Effector CD8-positive, alpha-beta T cell (primary cell): ENCODE measurements at places on chromosomes 12 and 14.

DNA sequence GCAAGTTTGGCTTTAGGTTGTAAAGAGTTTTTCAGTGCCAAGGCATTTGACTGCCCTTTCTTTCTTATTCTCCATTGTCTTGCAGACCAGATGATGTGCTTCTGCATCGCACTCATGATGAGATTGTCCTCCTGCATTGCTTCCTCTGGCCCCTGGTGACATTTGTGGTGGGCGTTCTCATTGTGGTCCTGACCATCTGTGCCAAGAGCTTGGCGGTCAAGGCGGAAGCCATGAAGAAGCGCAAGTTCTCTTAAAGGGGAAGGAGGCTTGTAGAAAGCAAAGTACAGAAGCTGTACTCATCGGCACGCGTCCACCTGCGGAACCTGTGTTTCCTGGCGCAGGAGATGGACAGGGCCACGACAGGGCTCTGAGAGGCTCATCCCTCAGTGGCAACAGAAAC, 64.3 kb downstream of the KCNMB4 start:
- DNase-seq = no peak

DNA sequence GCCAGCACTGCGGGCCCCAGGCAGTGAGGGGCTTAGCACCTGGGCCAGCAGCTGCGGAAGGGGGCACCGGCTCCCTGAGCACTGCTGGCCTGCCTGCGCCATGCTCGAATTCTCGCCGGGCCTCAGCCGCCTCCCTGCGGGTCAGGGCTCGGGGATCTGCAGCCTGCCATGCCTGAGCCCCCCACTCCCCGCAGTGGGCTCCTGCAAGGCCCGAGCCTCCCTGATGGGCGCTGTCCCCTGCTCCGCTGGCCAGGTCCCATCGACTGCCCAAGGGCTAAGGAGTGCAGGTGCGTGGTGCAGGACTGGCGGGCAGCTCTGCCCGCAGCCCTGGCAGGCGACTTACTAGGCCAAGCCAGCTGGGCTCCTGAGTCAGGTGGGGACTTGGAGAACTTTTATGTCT, 133.3 kb upstream of the LMNTD1 start:
- no peak for DNase-seq

DNA sequence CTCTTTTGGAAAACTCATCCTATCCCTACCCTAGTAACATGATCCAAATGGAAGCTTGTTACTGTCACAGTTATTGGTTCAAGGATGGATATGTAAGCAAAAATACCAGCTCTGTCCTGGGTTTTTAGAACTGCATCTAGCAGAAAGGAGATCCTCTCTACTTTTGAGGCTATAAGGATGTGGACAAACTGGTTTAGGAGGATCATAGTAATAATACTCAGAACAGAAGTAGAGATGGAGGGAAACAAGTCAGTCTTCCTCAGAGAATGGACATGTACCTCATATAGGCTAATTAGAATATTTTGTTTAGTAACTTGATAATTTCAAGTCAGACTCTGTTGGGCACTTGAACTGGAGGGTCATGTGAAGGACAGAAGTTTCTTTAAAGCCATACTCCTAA, 26.6 kb downstream of the FUT8 start:
- DNase-seq = no peak

DNA sequence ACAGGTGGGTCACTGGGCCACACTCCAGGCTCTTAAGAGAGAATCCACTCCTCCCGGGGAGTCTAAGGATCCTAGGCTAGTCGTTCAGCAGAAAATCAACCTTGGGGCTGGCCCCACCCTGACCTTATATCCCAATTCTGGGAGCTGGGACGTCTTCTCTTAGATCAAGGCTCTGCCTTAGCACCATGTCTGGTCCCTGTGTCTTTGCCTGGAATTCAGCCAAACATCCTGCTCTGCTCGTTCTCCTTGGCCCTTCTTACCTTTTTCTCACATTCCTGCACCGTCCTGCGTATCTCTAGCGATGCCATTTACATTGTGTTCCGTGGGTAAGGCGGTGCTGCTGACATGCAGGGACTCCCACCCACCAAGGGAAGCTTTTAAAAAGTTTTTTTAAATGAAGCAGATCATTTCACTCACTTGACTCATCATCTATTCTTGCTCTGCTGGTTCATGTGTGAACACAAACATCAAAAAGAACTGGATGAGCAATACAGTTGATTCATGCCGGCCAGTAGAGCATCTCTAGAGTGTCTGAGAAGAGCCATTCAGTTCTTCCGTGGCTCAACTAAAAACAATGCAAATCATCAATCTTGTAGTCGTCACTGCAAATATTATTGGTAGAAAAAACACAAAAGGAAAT, 50.2 kb downstream of the KCNK13 start:
- DNase-seq = no peak

DNA sequence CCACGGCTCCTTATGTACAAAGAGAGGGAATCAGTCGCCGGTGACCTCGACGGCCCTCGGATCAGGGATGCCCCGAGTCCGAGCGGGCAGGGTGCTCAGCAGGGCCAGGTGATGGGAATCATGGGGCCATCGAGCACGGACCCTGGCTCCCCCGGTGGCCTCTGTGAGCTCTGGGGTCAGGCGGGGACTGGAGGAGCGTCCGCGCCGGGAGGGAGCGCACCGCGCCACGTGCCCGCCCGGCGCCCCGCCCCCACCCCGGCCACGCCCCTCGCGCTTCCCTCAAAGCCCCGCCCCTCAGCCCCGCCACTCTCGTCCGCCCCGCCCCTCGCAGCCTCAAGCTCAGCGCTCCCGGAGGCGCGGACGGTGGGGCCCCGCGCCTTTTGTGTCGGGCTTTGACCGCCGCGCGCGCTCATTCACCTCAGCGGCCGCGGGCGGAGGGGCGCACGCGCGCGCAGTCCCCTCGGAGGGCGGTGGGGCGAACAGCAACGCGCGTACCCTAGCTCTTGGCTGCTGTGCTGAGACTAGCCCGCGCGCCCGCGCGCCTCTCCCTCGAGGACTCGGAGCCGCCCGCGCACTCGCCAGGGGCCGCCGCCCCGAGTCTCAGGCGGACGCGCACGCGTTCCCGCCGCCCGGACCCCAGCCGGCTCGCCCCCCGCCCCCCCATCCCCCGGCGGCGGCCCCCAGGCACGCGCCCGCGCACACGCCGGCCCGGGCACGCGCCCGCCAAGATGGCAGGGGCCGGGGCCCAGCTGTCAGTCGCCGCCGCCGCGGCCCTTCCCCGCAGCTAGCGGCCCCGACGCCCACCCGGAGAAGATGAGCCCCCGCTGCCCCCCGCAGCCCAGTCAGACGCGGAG, 93.9 kb upstream of the EVL start:
- DNase-seq = peak; percentile 76

DNA sequence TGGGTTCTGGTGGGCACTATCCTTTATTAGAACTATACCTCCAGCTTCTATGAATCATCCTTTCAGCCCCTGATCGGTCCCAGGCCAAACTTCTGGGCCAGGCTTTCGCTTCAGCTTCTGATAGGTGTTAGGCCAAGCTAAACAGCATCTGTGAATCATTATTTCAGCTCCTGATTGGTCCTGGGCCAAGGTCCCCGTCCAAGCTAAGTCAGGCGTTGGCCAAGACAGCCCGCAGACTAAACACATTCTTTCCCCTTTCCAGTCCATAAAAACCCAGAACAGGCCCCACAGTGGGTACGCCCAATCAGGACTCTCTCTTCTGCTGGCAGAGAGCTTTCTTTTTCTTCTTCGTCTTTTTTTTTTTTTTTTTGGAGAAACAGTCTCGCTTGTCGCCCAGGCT, 1808.9 kb upstream of the SEL1L start:
- no peak for DNase-seq

DNA sequence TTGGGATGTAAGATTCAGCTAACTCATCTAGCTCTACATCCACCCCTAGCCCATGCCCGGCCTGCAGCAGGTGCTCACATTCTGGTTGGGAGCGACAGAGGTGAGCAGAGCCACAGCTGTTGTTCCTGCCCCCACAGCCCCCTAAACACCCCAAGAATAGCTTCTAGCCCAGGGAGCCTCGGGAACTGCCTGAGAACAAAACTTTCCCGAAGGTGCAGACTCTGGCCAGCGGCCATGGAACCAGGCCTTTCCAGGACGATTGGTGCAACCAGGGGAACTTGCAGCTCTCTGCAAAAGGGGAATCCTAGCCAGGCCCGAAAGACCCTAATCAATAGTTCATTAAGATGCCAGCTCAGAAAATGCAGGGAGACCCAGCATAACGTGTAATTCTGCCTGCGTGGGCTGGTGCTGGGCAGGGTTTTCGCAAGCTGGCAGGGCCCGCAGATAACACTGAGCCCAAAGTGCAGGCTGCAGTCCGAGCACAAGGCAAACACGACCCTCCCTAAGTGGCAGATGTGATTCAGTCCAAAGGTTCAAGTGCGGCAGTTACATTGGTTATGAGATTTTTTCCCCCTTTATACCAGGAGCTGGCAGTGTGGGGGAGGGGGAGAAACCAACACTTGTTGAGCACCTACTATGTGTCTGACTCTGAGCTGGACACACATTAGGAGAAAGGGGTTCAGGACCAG, 122.5 kb upstream of the MAP1LC3B2 start:
- DNase-seq = no peak

DNA sequence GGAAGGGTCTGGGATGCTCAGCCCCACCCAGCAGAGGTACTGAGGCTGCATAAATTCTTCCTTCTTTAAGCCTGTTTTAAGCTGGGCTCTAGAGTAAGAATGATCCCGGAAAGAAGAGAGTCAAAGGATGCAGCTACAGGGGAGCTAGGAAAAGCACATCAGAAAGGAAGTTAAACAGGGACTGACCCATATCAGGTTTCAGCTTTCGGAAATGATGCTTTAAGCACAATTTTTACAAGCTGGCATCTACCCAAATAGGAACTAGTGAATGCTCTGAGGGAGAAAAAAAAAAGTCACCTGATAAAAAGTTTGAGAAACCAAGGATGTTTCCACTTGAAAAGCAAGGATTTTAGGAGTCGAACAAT, 22.0 kb downstream of the TSPAN8 start:
- no peak for DNase-seq

GRCh38 chr12:12892681-12893141, 1.3 kb downstream of the GPRC5A start:
- no peak for DNase-seq

- no peak for DNase-seq
Observed at GRCh38 chr14:90538716-90539495, 142.1 kb downstream of the CALM1 start.

DNA sequence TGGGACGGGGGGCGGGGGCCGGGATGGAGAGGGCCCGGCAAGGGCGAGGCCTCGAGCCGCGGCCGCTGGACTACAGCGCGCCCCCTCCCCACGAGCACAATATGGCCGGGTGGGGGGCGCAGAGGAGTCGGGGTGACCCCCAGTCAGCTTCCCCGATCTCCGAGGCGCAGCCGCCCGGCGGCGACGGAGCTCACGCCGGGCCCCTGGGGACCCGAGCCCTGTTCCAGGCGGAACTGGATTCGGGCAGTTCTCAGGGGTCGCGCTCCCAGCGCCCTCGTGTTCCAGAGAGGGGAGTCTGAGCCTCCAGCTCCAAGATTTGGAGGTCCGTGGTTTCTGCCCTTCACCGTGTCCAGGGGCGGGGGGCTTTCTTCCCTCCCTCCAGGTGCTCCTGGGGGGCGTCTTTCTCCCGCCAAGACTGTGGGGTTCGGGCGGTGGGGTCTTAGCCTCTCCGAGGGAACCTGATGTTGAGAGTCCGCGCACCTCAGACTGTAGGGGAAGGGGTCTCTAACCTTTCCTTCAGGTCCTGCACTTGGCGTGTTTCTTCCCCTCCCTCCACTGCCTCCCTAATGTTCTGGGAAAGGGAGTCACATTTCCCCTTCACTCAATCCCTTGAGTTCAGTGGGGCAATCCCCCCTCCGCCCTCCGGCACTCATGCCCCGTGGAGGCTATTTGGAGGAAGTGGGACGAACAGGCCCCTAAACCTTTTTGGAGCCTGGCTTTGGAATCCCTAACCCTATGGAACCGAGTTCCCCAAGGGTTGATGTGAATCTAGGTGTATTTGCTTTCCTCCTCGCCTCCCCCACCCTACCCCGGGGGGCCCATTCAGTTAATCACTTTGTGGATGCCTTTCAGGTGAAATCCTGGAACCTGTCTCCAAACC, 584 bp downstream of the ACVR1B start:
- DNase-seq = no peak

DNA sequence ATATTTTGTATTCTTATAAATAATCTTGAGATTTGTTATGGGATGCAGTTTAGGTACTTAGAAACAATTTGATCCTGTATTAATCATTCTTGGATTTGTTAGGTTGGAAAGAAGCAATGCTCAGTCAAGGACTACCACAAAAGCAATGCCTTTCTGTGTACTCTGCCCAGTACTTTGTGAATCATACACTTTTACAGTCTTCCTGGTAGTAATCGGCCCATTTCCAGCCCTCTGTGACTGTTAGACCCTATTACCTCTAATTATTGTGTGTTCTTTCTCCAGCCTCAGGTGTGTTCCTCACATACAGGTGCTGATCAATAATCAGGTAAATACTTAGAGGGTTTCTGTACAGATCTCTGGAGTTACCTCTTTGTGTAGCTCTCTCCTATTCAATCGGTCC, 609.0 kb downstream of the KCNH5 start:
- DNase-seq = no peak

GRCh38 chr14:60989599-60989998, 8.6 kb downstream of the SLC38A6 start:
- no peak for DNase-seq

- no peak for DNase-seq
Observed at GRCh38 chr12:104654665-104655609, 198.2 kb downstream of the CHST11 start.

DNA sequence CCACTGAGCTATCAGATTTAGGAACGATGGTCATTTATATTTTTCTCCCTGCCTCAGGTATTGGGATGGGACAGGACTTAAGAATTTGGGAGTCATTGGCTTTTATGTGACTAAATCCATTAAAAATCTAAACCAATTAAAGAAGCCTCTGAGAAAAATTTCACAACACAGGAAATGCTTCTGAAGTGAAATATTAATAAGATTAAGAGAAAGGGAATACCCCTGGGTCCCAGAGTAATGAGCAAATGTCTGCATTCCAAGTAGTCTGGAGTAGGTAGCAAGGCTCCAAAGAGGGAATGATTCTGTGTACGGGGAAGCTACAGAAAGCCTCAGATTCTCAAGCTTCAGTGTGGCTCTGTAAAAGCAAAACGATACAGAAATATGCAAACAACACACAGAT, 707 bp upstream of the MED6 start:
- DNase-seq = no peak

DNA sequence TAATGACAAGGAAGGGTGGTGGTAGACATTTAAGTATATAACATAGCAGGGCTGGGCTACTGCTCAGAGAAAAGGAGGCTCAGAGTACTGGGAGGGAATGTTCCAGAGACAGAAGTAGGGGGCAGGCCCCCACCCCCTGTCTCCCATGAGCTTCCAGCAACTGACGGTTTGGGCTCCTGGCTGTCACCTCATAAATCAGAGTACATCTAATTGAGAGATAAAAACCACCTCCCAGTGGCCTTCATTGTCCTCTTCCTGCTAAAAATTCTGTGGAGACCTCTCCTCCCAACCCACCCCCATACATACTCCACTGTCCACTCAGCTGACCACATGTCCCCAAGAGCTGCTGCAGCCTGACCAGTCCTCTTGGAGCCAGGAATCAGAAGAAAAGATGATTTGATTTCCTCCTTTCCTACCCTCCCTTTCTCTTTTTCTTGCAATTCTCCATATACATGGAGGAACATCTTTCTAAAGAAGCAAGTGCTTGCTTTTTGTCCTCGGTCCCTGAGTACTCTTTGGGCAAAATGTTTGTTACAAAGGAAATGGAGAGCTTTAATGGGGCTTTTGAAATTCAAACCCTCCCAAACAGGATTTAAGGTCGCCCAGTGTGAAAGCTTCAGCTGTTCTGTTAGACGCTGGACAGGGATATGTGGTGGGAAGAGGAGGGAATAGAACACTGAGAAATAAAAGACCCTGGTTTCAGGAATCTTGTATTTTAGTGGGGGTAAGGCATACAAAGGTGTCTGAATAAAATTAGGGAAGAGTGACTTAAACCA, 16.4 kb upstream of the KCNA5 start:
- no peak for DNase-seq
